ENCODE measurements at places on chromosomes 5 and 9.

- DNase-seq: no peak
These were observed 95.9 kb upstream of the SPRY4 start for GRCh38 chr5:142420561-142421227.

DNA sequence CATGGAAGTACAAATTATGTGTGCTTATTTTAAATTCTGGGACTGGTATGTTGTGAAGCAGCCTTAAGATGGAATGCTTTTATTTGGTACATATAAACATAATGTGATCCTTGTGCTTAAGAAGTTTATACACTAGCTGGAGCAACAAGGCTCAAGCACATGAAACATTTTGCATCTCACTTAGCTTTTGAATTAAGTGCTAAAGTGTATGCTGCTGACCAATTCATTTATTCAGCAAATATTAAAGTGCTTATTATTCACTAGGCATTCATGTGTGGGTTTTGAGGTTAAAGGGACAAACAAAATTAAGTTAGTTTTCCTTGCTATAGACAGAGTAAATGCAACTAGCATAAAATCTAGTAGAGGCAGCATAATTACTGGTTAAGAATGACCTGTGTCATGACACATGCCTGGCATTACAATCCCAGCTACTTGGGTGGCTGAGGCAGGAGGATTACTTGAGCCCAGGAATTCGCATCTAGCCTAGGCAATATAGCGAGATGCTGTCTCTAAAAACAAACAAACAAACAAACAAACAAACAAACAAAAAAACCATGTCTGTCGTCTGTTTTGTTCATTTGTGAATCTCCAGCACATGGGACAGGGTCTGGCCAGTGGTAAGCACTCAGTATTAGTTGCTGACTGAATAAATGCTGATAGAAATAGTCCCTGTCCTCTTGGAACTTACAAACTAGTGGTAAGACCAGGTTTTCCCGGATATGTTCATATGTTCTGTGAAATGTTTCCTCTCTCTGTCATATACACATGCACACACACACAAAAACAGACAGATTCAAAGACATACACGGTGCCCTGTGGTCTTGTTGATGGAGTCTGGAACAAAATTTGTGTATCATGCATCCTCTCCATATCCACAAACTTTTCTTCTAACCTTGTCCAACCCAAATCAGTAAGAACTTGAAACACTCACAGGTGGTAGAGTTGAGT lies 41.9 kb upstream of the TNFAIP8 start:
- DNase-seq: no peak

GRCh38 chr5:53250201-53250550 lies 140.6 kb upstream of the MOCS2 start:
- DNase-seq: no peak

DNA sequence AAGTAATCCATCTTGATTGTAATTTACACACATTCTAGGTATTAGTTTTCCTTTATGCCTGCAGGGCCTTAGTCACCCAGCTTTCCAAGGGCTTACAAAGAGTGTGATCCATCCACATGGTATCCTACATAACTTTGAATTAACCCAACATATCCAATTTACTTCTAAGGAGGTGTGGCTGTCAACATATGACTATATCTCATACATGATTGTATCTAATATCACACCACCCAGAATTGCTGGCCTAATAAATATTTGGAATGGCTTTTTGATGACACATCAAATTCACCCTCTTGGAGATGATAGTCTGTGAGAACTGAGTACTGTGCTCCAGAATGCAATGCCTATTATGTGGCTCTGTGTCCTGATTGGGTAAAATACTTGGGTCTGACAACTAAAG lies 363.3 kb upstream of the GRIN3A start:
- no peak for DNase-seq

- no peak for DNase-seq
These were observed 389.2 kb upstream of the NUDT12 start for GRCh38 chr5:103951776-103952175.

GRCh38 chr5:159826351-159827214 lies 89.7 kb upstream of the ADRA1B start:
- peak; percentile 34 for DNase-seq

GRCh38 chr9:93061791-93062763 lies 3.6 kb downstream of the SUSD3 start:
- peak; percentile 91 for DNase-seq

- no peak for DNase-seq
These were observed 165.0 kb upstream of the ZNF462 start for GRCh38 chr9:106697750-106698502.

- DNase-seq: no peak
These were observed 398.8 kb downstream of the ZSWIM6 start for GRCh38 chr5:61730866-61731265.

- DNase-seq: no peak
These were observed 70.8 kb upstream of the RPS23 start for GRCh38 chr5:82348784-82349425.

DNA sequence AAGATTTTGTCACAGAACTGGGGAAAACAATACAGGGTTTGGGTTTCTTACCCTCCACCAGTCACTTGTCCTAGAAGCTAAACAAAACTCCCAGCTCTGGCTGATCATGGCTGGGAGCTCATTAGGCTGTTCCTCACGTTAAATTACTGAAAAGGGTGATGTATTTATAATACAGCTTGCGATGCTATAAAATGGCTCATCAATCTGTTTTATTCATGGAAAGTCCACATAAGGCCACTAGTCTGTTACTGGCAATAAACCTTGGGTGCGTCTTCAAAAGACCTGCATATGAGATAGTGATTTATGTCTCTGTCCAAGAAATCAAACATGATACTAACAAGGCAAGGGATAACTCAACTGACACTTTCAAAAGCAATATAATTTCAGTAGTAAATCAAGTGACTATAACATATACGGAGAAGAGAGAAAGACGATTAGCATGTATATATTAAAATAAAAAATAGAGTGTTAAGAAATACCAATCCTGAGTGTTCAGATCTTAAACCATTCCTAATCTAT lies 219.0 kb downstream of the BNC2 start:
- DNase-seq: no peak

DNA sequence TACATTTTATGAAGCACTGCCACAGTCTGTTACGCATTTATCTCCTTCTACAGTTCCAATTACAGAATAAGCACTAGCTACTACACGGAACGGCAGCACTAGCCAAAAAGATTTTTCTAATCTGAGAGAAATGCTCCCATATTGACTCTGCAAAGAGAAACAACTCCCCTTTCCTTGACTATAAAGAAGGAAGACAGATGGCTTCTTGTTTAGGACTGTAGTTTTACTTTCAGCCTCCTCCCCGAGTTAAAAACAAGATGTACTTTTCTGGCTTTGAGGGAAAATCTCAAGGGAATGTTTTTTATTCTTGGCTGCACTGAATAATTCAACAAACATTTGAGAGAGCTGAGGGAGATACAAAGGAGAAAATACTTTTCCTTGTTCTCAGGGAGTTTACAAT lies 1.9 kb upstream of the SLC44A1 start:
- no peak for DNase-seq

DNA sequence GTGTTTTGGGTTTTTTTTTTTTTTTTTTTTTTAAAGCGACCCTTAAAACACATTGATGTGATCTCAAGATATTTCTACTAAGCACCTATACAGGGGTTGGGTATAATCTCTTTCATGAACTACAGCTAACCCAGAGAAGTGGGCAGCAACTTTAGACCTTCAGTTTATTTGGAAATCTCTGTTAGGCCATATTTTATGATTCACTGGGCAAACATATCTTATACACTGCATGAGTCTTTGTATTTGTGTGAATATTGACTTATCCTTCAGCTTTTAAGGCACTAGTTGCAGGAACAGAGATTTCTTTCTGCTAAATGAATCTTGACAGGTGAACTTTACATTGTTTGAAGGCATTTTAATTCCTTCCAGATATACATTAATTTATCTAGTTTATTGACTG lies 194.4 kb downstream of the ARRDC3 start:
- DNase-seq: no peak

GRCh38 chr5:110738503-110738811 lies 350 bp upstream of the SLC25A46 start:
- peak; percentile 75 for DNase-seq

DNA sequence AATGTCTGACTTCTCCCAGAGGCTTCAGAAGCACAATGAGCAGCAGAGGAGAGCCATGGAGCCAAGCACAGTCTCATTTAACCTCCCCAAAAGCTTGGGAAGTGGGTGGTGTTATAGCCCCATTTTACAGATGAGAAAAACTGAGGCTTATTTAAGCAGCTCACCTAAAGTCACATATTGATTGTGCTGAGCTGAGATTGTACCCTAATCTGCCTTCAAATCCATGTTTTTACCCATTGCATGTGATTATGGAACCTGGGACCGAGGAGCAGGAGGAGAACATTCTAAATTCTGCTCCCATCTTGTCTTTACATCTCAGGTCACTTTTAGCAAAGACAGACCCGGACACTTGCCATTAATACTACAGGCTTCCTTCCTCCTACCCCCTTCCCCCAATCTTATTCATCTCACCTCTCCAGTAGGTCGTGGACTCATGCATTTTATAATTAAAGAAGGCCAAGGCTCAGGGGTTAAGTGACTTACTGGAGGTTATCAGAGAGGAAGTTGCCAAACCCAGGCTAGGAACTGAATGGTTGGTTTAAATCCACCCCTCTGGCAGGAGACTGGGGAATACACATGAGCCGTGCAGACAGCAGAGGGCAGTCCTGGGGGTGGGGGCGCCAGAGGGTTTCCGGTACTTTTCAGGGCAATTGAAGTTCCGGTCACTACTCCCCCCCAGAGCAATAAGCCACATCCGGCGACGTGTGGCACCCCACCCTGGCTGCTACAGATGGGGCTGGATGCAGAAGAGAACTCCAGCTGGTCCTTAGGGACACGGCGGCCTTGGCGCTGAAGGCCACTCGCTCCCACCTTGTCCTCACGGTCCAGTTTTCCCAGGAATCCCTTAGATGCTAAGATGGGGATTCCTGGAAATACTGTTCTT lies 51.0 kb upstream of the IL17B start:
- DNase-seq: no peak

GRCh38 chr9:37509536-37509935 lies 23.8 kb downstream of the POLR1E start:
- no peak for DNase-seq

- no peak for DNase-seq
These were observed 186.0 kb downstream of the GOLPH3 start for GRCh38 chr5:31987985-31988710.

GRCh38 chr5:93123127-93123526 lies 457.9 kb downstream of the NR2F1-AS1 start:
- no peak for DNase-seq

DNA sequence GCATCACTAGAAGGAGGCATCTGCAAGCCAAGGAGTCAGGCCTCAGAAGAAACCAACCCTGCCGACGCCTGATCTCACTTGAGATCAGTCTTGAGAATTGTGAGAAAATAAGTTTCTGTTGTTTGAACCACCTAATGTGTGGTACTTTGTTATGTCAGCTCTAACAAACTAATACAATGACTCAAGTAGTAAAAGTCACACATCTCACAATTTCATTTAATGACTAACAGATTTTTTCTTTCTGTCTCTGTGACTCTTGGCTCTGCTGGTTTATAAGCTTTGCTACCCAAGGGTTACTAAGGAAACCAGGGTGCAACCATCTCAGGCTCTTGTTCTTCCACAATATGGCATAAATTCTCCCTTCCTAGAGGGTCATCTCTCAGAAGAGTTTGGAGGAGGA lies 315.8 kb upstream of the GRAMD2B start:
- DNase-seq: no peak

DNA sequence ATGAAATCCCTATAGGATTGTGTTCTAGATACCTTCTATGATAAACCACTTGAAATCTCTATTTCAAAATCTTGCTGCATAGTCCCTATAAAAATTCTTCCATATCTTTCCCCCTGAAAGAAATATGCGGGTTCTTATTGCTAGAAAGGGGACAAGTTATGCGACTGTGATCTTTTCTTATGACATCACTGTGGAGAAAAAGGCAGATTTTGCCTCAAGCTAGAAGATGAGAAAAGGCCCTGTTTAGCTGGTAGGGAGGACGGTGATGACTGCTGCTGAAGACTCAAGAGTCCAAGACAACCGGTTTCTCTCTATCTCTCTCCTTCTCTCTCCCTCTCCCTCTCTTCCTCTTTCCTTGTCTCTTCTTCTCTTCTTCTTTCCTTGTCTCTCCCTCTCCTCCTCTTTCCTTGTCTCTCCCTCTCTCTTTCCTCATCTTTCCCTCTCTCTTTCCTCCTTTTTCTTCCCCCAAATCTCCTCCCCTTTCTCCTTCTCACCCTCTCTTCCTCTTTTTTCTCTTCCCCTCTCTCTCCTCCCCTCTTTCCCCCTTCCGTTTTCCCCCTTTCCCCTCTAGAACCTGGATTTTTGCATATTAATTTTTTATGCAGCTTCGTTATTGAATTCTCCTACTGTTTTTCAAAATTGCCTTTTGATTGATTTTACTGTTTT lies 5.3 kb downstream of the OR2S2 start:
- DNase-seq: no peak

- no peak for DNase-seq
These were observed 185.9 kb downstream of the SEMA6A start for GRCh38 chr5:116388564-116389258.

GRCh38 chr5:178627259-178627598 lies 379 bp upstream of the CLK4 start:
- DNase-seq: no peak

- DNase-seq: peak; percentile 7
These were observed 539 bp downstream of the POC5 start for GRCh38 chr5:75716715-75717081.

DNA sequence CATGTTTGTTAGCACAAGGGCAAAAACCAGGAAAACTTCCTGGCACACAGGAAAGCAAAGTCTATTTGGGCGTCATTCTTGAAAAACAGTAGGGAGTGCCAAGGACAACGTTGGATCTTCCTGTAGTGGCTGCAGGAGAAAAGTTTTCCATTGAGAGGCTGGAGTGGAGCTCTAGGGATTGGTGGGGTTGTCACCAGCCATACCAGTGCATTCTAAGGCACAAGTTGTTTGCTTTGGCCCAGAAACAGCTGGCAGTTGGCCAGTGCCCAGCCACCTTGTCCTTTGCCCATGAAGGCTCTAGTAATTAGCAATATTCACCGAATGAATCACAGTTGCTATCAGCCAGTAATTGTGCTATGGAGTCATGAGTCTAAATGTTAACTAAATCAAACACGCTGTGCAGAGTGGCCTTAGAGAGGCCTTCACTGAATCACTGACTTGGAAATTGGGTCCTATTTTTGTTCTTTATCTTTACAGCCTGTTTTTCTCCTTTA lies 26.4 kb downstream of the TNFSF15 start:
- no peak for DNase-seq

DNA sequence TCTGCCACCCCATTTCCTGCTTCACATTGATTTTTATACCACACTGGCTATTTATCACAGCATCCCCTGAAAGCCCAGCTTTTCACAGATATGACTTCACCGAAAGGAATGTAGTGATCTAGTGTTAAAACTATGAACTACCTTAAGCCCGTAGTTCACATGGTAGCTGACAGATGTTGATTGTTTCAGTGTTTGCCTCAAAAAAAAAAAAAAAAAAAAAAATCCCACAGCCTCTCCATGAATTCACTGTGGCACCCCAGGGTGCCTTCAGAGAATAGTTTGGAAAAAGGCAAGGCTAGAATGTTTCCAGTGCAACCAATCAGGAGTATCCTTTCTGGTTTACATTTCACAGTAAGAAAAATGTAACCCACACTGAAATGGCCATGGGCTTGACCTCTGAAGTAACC lies 37.1 kb downstream of the GLIS3 start:
- DNase-seq: no peak

- no peak for DNase-seq
These were observed 1.1 kb upstream of the GABRP start for GRCh38 chr5:170782438-170782837.

GRCh38 chr9:14068690-14069089 lies 245.3 kb downstream of the NFIB start:
- no peak for DNase-seq

- no peak for DNase-seq
These were observed 485.7 kb downstream of the CSNK1G3 start for GRCh38 chr5:123997462-123998215.

- peak; percentile 2 for DNase-seq
These were observed 109.9 kb downstream of the EDIL3 start for GRCh38 chr5:84274585-84275468.

Measured in germinal center (tissue), 1 donor.